ENCODE measurements at places on chromosomes 12 and 14.

DNA sequence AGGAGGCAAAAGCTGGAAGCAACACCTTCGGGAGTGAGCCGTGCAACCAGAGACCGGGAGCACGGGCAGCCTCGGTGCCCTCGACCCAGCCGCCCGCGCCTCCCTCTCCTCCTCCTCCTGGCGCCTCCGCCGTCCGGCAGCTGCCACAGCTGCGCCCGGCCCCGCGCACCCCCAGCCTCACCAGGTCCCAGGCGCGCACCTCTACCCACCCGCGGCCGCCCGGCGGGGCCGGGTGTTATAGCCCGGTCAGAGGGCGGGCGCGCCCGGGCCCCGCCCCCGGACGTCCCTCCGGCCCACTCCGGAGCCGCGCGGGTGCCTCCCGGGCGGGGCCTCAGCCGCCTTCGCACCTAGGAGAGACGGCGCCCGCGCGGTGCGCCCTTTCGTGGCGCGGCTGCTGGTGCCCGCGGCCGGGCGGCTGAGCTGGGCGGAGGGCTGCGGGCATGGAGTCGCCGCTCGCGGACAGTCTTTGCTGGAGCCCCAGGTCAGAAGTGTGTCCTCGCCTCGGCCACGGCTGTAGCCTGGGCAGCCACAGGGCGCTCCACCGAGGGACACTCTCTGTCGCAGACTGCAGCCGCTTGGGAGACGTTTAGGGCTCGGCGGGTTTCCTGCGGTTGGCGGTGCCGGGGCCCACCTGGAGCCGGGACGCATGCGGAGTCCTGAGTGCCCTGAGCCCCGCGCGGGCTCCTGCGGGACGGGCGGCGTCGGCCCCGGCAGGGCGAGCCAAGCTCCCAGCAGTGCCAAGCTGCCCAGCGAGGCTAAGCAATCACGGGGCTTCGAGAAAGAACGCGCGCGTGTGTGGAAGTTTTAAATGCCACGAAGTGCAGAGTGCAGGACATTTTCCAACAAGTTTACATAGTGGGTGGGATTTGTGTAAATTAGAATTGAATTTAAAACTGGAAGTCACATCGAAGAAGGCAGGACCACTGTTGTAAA is at the start of gene CPM:
Gene CPM (minus strand): TSS at position 211 of the 933 bp plus-strand sequence. CDS start 334 bp downstream, outside the sequence.
- peak; percentile 34 for DNase-seq

GRCh38 chr14:61591862-61592261 is 103.5 kb upstream of the HIF1A start:
- DNase-seq: no peak

- DNase-seq: no peak
These were observed 1.4 kb upstream of the FBXL14 start for GRCh38 chr12:1595690-1596347.

DNA sequence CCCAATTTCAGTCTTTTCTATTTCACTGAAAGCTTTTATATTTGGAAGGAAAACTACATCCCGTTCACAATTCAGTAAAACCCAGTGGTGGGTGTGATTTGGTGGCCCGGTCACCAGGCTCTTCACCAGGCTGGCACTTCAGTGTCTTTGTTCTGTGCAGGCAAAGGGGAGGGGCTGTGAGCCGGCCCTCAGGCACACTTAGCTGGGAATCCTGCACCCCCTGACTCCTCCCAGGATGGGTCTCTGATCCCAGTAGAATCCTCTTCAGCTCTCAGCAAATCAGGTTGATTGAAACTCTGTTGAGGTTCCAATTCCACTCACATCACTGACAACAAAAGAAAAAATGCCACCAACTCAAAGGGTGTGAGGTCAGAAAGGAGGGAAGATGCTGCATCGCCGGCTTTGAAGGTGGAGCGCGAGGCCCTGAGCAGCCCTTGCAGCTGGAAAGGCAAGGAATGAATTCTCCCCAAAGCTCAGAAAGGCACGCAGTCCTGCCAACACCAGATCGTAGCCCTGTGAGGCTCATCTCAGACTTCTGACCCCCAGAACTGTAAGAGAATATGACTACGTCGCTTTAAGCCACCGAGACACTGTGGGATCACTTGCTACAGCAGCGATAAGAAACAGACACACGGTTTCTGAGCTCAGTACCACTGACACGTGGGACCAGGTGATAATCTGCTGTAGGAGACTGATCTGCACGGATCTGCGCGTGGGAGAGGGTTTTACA is 166.6 kb downstream of the PIWIL1 start:
- no peak for DNase-seq

- no peak for DNase-seq
These were observed 25.9 kb upstream of the POC1B start for GRCh38 chr12:89551747-89552146.

- no peak for DNase-seq
These were observed 47.6 kb upstream of the RBM19 start for GRCh38 chr12:114013575-114014345.

DNA sequence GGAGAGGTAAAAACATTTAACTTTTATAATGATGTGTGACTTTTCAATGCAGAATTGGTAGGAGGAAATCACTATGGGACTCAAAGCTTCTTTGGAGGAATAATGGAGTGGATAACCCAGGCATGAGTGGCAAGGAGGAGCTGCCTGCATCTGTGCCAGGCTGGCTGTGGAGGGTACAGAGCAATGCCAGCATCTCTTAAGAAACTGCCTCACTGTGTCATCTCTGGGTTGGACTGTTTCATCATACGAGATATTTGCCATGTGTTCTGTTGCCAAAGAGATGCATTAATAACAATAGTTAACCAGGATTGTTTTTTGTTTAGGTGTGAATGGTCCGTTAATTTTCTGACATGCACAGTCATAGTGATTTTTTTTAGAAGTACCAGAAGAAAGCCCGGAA is 183.7 kb upstream of the NTF3 start:
- no peak for DNase-seq

DNA sequence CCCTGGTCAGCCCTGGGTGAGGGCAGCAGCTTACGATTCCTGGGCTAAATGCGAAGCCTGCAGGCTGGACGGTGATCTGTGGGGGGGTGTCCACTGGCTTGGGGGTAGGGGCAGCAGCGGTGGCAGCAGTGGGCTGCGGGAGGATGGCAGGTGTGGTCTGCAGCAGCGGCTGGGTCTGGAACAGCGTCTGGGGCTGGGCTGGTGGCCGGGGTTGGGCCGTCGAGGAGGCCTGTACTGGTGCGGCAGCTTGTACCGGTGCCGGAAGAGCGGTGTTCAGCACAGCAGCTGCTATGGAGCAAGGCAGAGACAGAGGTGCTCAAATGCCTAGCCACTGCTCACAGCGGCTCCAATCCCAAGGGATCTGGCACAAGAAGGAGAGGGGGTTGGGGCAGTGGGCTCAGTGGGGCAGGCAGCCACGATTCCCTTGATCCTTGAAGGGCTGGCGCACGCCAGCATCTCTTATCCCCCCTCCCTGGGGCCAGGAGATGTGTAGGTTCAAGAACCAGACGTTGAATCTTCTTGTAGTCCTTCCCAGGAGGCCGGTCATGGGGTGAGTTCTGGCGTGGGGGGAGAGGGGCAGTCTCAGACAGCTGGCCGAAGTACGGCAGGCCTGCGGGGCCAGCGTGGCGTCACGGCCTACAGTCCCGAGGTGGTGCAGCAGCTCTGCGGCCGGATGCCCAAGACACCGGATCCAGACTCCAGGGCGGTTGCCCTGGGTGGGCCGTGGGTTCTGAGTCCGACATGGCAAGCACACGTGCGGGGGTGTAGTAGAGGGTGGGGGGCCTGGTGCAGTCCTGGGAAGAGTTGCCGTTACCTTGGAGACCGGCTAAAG is 19.9 kb downstream of the POU6F1 start:
- DNase-seq: no peak

GRCh38 chr12:101858361-101858760 is 19.0 kb upstream of the DRAM1 start:
- no peak for DNase-seq

DNA sequence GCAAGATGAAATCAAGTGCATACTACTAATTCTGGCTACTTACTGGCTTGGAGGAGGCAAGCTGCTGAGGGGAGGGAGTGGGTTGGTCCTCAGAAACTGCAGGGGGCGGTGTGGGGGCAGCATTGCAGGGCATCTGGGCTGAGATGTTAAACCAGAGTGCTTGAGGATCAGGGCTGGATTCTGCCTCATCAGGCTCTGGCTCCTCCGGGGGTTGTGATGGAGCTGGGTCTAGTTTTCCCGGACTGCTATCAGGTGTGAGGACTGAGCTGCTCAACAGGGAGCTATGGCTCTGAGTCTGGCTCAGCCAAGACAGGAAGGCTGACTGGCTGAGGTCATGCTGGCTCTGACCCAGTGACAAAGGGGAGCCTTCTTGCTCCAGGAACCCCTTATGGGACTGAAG is 28.6 kb downstream of the BAZ2A start:
- no peak for DNase-seq

GRCh38 chr14:68660495-68660894 is 132.4 kb downstream of the ZFP36L1 start:
- DNase-seq: no peak

- DNase-seq: no peak
These were observed 18.5 kb downstream of the METAP2 start for GRCh38 chr12:95492462-95492861.

DNA sequence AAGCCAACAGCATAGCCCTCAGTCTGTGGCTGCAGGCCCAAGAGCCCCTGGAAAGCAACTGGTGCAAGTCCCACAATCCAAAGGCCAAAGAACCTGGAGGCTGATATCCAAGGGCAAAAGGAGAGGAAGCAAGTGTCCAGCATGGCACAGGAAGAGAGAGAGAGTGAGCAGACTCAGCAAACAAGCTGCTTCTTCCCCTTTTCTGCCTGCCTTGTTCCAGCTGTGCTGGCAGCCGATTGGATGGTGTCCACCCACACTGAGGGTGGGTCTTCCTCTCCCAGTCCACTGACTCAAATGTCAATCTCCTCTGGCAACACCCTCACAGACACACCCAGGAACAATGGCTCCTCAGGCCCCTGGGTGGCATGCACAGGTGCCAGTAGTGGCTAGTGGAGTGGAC is 33.5 kb downstream of the SMCO2 start:
- DNase-seq: no peak

- DNase-seq: no peak
These were observed 124.3 kb downstream of the PPHLN1 start for GRCh38 chr12:42450248-42450647.

DNA sequence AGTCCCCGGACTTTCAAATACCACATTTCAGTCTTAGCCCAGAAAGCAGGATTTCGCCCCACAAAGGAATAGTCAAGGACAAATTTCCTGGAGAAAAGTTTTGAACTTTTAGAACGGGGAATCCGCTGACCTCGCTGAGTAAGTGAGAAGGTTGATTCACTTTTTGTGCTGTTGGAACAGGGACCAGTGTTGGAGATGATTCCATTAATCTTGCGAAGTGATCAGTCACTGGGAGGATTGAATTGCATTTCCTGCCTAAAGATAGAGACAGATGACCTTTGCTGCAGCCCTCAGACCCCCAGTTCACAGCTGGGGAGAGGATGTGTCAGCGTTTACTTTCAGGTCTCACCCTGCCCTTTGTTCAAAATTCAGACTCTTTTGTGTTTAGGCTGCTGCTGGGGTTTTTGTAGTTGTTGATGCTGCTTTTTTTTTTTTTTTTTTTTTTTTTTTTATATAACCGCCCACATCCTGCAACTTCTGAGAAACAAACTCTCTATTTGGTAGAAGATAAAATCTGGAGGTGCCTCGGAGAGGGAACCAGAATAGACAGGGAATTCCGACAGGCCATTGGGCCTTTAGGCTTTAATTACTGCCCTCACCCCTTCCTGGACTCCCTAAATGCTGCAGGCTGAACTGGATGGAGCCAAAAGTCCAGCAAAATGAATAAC is 9.8 kb upstream of the KDM2B start:
- DNase-seq: no peak

DNA sequence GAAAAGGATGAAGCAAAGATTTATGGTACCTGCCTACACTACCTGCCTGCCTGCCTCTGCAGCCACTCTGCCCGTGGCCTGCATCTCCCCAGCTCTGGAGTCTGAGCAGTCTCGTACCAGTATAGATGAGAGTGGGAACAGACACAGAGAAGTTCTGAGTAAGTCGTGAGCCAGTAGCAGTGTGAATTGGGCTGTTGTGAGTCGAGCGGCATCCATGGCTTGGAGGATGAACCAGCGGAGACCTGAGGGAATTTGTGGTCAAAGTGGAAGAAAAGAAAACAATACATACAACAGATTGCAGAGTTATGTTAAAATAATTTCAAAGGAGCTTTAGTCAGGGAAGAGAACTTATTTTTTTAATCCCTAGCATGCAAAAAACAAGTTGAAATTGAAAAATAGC is 25.3 kb downstream of the C2CD5 start:
- DNase-seq: no peak

DNA sequence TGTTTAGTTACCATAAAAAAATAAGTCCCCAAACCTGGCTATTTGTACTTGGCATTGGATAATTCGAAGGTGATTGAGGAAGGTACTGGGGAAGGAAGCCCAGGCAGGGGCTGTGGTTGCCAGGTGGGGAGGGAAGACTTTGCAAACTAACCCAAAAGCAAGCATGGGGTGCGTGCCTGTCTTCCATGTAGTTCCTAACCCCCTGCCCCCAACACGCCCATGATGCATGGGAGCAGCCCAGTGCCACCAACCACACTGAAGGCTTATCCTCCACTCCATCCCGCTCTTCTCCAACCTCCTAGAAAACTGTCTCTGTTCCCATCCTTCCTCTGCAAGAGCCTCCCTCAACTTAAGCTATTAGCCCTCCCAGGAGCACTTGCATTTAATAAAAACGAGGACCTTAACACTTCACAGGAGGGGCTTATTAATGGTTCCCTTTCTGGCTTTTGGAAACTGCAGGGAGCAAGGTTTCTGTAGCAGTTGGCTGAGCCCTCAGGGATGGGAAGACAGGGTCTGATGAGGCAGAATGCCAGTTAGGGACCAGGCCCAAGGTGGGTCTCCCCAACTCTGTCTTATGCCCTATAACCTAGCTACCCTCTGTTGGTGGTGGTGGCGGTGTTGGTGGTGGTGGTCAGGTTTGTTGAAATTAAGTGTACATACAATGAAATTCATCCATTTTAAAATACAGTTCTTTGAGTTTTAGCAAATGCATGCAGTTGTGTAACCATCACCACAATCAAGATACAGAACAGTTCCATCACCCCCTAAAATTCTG is 96.0 kb downstream of the ZFP36L1 start:
- DNase-seq: no peak

DNA sequence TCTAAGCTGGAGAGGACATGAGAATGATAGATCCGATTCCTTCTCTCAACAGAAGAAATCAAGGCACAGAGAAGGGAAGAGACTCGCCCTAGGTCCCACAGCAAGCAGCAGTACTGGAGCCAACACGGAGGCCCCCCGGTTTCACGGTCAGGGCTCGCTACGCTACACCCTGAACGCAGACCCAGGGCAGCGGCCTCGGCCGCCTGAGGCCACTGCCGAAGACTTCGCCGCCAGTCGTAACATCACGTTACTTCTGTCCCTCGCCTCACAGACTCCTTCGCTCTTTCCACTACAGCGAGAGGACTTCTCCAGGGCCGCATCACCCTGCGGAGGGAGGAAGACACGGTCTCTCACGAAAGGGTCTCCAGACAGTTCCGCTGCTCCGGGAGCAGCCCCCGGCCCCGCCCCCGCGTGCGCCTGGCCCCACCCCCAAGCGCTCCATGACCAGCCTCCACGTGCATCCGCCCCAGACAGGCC is 411 bp upstream of the DCAF4 start:
- DNase-seq: no peak

DNA sequence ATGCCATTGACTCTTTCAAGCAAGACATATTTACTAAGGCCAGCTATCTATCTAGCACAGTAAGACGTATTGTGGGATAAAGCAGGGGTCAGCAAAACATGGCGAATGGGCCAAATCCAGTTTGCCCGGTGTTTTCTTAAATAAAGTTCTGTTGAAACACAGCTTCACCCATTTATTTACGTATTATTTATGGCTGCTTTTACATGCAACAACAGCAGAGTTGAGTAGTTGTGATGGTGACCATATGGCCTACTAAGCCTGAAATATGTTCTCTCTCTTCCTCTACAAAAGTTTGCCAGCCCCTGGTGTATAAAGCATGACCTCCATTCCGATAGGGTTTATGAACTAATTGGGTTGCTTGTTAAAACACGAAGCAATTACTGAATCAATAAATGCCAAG is 322.1 kb downstream of the CCDC91 start:
- no peak for DNase-seq

Measured in stimulated activated CD4-positive, alpha-beta T cell treated with anti-CD3 and anti-CD28 coated beads, TNF-alpha, amount 100 ng/mL, for 1 hour (primary cell).